GDM1 (cell line): ENCODE measurements at places on chromosomes 3 and 15.

- DNase-seq, result no peak
Measured at GRCh38 chr3:194176274-194176991, 40.5 kb downstream of the HES1 start.

DNA sequence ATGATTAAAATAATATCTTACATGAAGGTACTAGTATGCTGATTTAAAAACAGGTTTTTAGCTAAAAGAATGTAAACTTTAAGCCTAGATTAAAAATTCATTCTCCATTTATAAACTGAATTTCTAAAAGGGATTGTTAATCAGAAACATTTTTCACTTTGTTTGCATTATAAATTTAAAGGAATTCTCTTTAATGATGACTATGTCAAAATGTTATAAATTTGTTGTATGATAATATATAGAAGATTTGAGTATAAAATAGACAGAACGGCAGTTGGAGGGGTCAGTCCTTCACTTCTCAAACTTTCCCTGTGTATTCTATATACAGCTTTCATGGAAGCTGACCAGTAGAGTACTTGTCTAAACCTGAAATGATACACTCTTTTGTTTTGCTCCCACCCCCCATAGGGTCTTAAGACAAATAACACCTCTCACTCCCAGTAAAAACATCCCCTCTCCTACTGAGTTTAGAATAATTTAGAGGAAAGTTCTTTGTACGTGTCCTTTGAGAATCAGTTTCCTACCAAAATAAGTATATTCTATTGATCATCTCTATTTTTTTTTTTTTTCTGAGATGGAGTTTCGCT, 64.9 kb upstream of the PYGO1 start:
- no peak for DNase-seq

- DNase-seq, result no peak
Measured at GRCh38 chr3:13188181-13188779, 115.1 kb upstream of the IQSEC1 start.

DNA sequence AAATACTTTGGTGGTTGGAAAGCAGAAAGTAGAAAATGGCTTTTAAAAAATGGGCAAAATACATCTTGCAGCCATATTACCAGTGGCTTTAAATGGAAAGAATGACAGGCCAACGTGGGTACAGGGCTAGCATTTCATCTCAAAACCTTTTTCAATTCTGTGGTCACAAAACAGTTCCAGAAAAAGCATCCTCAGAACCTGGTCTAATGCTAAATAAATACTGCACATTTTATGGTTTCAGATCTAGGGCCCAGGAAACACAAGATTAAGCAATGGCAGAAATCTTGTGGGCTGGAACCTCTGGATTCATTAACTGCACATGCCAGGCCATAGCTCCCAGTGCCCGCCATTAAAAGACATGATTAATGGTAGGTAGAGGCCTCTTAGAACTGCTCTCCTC, 470.2 kb upstream of the RASGRP1 start:
- no peak for DNase-seq

- no peak for DNase-seq
Measured at GRCh38 chr15:94186770-94187331, 44.5 kb upstream of the MCTP2 start.

DNA sequence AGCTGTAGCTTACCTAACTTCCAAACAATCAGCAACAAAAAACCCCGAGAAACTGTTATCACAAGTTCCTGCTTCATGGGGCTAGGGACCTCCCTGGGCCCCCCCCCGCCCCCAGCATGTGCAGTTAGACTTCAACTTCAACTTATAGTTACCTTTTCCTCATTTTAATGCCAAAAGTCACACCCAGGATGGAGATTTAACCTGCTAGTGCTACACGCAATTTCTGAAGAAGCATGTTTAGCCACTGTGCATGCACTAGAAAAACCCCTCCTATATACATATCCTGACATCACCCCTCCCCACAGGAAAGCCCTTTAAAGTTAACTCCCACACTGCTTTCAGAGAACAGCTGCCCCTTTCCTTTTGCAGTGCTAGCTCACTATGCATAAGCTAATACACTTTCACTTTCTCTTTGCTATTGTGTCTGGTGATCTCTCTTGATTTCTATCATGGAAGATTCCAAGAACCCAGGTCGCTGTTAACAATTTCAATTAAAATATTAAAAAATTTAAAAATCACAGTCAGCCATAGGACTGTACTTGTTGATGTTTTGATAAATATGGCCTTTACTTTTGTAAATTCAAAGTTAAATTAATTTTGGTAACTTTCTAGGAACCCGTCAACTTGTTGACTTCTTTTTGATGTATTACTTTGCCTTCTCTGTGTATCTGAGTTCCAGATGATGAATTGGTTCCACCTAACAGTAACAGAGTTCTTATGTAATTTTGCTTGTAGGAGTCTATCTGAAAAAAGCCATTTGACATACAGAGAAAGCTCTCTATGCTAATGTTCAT, 75.2 kb upstream of the ACAD9 start:
- DNase-seq, result peak; percentile 42

DNA sequence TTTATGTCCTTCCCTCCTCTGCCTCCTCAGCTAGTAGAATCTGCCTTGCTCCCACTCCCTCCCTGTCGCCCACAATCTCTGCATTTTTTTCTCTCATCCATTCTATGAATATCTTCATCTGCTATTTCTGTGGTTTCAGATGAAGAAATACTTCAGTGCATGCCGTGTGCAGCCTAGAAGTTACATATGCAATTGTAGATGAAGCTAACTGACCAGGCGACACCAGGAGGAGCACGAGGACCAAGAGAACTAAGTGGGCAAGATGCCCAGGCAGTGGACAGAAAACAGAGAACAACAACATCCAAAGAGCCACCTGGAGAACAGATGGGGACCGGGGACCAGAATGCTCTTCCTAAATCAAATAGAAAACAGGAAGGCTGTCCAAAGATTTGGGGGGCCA, 121.4 kb upstream of the ATP11B start:
- DNase-seq, result no peak

GRCh38 chr15:93870583-93870982, 360.8 kb upstream of the MCTP2 start:
- no peak for DNase-seq

DNA sequence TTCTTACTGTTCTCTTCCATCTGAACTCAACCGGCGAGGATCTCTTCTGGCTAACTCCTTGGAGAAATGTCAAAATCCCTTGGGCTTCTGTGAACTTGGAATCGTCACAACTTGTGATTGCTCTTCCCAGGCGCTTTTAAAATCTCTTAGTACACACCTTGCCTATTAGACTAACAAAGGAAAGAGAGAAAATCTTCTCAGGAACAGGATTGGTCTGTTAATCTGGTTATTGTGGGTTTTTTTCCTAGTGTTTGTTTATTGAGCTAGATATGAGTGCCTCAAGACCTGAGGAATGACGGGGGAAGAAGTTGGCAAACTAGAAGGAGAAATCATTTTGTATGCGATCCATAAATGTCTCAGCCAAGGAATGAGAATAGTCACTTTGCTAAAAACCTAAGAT, at the start of gene ATP13A5:
Gene ATP13A5, minus strand, starts transcription at position 48 of the 400 bp plus-strand sequence. Its CDS starts 28 bp downstream, at position 20.
- no peak for DNase-seq

DNA sequence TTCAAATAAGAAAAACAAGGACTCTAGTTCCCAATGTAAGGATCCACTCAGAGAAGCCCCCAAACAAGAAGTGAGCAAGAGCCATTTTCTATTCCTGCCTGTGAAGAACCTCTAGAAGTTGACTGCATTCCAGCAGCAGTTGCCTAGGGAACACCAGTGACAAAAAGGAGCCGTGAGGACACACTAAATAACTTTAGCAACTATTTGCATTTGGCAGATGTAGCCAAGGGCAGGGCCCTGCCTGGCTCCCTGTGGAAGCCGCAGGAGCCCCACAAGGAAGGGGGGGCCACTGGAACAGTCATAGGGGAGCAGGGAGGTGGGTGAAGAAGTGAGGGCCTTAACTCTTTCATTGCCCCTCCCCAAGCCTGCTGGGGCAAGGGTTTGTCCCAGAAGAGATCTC, 470.2 kb upstream of the PROK2 start:
- no peak for DNase-seq

- DNase-seq, result no peak
Measured at GRCh38 chr3:24958271-24958670, 463.6 kb upstream of the THRB start.

DNA sequence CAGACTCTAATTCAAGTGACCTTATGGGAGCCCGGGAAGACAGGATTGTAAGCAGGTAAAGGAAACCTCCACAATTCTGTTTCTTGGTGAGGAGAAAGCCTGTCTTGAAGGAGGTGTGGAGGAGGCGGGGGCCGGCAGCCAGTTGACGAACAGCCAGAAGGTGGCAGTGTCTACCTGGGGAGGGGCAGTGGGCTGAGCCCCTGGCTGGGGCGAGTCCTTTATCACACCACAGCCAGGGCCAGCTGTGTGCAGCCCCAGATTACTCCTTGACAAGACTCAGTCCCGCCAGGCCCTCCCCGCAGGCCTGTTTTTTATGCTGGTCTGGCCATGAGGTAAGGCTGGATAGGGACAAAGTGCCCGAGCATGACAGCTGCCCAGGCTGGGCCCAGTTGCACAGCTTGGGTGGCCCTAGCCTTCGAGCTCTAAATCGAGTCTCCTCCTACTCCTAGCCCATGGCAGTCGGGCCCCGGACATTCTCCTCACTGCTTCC, 40.9 kb upstream of the IDH2 start:
- peak; percentile 42 for DNase-seq

- DNase-seq, result no peak
Measured at GRCh38 chr3:94433811-94434210, 370.9 kb downstream of the NSUN3 start.

- DNase-seq, result no peak
Measured at GRCh38 chr3:3902161-3902560, 102.9 kb downstream of the LRRN1 start.

GRCh38 chr3:157087780-157088600, 72.0 kb downstream of the CCNL1 start:
- no peak for DNase-seq

- DNase-seq, result peak; percentile 36
Measured at GRCh38 chr15:64067564-64068030, 21.3 kb upstream of the DAPK2 start.

DNA sequence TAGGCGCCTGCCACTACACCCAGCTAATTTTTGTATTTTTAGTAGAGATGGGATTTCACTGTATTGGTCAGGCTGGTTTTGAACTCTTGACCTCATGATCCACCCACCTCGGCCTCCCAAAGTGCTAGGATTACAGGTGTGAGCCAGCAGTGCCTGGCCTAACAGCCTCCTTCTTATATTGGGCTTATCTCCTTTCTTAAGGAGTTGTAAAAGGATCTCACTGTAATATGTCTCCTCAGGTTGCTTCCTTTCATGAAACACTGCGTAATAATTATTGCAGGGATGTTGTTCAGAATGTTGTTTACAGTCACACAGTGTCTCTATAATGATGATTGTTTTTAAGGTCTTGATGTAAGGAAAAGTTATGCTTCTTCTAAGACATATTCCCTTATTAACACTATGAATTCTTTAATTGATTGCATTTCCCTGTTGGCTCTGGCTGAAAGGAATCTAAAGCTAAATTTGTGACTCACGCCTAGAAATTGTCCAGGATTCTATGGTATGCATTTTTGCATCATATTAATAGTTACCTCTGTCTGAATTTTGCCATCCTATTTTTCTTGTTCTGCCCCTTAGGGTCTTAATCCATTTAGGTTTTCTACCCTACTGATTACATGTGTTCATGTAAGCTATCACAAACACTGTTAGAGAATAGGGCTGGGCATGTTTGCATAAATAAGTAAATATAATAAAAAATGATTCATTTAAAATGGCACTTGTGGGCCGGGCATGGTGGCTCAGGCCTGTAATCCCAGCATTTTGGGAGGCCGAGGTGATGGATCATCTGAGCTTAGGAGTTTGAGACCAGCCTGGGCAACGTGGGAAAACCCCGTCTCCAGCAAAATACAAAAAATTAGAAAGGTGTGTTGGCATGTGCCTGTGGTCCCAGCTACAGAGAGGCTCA, 24.5 kb upstream of the RNF111 start:
- no peak for DNase-seq

DNA sequence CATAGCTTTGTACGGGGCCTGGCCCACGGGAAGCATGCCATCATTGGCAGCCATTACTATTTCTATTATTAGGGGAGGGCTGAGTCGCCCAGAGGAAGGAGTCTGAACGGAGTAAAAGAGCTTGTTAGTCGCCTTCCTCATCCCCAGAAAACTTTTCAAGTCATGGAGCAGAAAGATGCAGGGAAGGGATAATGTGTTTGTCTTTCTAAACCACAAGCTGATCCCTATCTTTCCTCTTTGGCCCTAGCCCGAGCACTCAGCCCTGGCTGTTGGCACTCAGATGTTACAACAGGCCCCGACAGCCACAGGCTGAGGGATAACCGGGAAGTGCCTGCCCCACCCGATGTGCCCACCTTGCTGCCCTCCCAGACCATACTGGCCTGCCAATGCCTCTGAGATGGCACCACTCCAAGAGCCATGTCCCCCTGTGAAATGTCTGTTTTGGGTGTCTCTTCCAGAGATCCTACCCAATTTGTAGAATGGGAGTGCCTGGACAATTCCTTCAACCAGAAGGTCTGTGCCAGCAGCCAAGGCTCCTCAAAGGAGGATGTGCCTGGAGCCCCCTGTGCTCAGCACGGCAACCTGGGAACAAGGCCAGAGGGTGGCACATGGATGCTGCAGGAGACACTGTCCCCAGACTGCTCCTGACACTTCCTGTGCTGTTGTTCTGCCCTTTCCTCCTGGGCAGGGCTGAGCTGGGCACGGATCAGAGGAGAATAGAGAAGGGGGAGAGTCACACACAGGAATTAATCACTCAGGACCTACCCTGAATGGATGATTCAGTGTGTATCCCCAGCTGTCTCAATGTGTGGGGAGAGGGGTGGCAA, 10.8 kb downstream of the PAK6 start:
- DNase-seq, result no peak

DNA sequence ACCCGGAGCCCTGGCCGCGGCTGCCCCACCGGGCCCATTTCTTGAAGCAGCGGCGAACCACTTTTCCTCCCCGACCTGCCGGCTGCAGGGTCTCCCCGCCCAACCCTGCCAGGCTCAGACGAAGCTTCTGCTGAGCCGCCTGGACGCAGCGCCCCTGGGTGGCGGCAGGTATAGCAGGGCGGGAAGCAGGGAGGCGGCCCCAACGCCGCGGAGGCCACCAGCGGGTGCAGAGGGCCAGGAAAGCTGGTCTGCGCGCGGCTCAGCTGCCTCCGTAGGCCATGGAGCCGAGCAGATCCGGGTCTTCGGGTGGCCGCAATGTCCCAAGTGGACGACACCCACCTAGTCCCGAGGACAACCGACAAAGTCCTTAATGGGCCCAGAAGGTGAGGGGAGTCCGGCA, 21.9 kb upstream of the SRPRB start:
- DNase-seq, result no peak

DNA sequence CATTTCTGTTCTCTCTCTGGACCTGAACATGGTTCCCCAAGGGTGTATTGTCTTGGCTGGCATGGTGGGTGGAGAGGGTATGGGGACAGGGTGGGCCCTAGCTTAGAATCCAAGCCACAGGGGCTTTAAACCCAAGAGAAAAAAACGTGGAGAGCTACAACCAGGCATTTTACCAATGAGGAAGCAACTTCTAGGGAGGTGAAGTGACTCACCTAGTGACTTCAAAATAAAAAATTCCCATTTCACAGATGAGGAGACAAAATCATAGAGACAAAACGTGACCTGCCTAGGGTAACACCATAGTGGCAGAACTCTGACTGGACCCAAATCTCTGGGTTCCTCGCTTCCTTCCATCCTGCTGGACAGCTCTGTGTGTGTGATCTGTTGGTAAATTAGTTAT, 216.8 kb downstream of the RPLP1 start:
- no peak for DNase-seq

- DNase-seq, result no peak
Measured at GRCh38 chr3:38549957-38550840, 54.1 kb downstream of the EXOG start.
